ENCODE measurements at places on chromosomes 12 and 14. TPM values are rescaled to one million over a fixed set of nuclear protein-coding genes. Genes with fewer than 3 reads are reported as not detected.

Gene MYF5
- total RNA-seq = not detected

Gene IFI27L1
- 18.9 TPM for total RNA-seq

Gene DIO2
- total RNA-seq = 38.5 TPM

DNA sequence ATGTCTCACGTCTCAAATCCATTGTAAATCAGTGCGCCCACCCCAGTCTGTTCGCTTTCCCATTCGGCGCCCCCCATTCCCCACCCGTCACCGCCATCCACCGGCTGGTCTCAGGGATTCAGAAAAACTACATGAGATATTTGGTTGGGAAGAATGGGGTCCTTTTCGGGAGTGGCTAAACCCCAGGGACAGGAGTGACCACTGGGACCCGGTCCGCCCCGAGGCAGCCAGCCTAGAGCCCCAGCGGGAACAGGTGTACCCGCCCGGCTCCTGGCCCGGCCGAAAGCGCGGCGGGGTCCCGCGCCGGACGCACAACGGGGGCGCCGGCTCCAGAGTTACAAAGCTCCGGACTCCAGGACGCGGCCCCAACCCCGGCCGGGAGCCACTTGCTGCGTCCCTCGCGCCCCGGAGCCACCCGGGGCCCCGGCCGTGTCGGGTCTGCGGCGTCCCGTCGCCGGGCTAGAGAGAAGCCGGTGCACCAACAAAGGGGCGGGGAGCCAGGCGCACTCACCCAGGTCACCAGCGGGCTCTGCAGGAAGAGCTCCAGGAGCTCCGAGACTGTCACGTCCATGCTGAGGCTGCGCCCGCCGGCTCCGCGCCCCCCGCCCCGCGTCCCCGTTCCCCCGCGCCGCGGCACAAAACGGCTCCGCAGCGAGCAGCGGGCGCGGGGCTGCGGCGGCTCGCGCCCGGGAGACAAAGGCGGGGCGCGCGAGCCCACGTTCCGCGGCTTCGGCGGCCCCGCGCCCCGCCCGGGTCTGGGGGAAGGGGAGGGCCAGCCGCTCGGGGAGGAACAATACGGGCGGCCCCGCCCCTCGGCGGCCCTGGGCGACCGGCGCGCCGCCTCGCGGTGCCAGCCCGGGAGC lies at the start of gene CCDC88C:
Gene CCDC88C (minus strand): TSS at position 701 of the 863 bp plus-strand sequence. CDS start 130 bp downstream, at position 571.
- DNase-seq = no peak

GRCh38 chr12:64672925-64673409 lies 62.7 kb downstream of the RASSF3 start:
- DNase-seq = no peak

Gene RPL10L
- total RNA-seq = not detected

- no peak for DNase-seq
Observed at GRCh38 chr14:95449131-95449530, 67.3 kb downstream of the SYNE3 start.

Gene DPF3
- not detected for total RNA-seq

- no peak for DNase-seq
Observed at GRCh38 chr12:67302162-67302561, 33.0 kb downstream of the CAND1 start.

DNA sequence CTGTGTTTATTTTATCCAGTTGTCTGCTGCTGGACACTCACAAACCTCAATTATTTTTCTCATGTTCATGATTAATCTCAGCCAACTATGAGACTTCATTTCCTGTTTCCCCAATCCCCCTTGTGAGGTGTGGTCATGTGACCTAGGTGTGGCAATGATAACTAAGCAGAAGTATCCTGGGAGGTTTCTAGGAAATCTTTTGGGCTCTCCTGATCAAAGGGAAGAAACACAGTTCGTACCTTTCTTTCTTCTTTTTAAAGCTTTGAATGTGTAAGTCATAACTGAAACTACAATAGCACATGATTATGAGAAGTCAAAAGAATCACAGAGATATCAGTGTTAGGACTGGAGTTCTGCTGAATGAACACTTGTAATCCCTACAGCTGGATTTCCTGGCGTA lies 34.4 kb upstream of the MANSC4 start:
- DNase-seq = no peak

DNA sequence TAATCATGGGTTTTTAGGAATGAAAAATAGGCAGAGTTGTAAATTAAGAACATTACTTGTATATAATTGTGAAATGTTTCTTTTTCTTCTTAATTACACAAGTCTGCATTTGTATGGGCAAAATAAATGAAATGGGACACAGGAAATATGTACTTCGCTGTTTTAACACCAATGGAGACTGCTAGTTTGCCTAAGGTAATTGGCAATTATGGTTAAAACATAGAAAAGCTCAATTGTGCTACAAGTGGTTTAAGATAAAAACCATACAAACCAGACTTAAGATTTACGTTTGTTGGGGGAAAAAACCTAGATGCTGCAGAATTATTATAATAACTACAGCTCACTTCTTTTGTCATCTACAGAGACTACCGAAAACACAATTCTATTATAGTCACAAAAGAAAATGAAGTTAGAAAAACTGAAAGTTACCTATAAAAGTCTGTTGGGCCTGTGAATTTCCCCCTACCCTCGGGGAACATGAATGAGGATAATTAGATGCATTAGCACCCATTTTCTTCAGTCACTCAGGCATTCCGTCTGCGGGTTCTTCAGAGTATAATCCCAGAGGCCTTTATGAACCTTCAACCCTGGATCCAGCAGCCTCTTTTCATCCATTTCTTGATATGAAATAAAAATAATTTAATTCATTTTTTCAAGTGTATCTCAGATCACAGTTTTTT lies 37.2 kb downstream of the BTBD7 start:
- DNase-seq = no peak

DNA sequence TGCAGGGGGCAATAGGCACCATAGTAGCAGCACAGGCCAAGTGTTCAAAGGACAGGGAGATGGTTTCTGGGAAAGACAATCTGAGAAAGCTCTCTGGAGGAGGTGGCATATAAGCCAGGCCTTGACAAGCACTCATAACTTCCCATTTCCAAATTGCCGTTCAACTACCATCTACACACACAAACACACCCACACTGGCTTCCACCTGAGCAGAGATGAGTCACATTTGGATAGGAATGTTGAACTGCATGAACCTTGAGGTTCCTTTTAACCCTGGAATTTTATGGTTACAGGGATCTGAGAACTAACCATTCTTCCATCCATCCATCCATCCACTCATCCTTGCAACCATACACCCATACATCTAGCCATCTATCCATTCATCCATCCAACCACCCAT lies 86.6 kb downstream of the KSR2 start:
- DNase-seq = no peak

DNA sequence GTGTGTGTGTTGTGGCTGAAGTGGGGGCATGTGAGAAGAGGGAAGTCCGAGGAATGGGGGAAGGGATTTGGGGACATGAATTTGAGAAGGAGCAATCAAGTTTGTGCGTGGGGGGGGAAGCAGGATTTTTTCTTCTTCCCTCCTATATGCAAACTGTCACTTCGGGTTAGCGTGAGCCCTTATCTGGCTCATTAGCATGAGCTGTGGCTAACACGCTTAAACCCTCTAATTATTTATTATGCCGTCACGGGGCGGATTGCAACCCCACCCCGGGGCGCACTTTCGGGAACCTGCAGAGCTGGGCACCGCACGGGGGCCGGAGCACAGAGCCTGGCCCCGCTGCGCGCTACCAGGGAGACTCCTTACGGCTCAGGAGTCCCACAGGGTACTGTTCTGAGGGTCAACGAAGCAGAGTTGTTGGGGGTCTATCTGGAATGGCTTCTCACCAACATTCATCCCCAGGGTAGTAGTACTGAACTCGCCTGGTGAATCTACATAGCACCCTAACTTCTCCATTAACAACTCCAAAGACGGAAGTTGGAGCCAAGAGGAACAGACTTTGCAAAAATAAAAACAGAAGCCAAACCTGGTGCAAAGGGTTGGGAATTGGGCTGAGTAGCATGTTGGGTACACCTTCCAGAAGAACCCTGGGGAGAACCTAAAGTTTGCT lies 6.4 kb upstream of the ASCL1 start:
- DNase-seq = no peak

GRCh38 chr12:77943466-77943865 lies 112.8 kb downstream of the NAV3 start:
- DNase-seq = no peak

- DNase-seq = no peak
Observed at GRCh38 chr14:52175982-52176502, 91.5 kb upstream of the PTGDR start.

- no peak for DNase-seq
Observed at GRCh38 chr12:81558031-81558430, 201.1 kb downstream of the PPFIA2 start.

Gene NOVA1
- 35.1 TPM for total RNA-seq

DNA sequence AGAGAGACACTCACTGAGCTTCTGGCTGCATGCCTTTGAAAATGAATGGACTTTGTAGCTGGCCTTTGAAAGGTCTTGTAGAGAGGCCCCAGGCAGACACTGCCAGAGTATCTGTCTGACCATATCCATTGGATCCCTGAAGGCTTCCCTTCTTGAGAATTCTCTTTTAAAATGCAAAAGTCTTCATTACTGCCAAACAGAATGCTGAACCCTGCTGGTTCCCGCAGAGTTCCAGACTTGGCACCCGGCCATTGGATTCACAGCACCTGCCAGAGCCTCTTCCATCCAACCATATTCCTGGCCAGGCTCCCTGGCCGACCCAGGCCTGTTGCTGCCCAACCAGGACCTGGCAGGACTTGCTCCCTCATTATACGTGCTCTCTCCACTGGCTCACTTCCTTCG lies 182.5 kb downstream of the GXYLT1 start:
- no peak for DNase-seq

GRCh38 chr14:68284834-68285233 lies 465.3 kb downstream of the RAD51B start:
- DNase-seq = no peak

DNA sequence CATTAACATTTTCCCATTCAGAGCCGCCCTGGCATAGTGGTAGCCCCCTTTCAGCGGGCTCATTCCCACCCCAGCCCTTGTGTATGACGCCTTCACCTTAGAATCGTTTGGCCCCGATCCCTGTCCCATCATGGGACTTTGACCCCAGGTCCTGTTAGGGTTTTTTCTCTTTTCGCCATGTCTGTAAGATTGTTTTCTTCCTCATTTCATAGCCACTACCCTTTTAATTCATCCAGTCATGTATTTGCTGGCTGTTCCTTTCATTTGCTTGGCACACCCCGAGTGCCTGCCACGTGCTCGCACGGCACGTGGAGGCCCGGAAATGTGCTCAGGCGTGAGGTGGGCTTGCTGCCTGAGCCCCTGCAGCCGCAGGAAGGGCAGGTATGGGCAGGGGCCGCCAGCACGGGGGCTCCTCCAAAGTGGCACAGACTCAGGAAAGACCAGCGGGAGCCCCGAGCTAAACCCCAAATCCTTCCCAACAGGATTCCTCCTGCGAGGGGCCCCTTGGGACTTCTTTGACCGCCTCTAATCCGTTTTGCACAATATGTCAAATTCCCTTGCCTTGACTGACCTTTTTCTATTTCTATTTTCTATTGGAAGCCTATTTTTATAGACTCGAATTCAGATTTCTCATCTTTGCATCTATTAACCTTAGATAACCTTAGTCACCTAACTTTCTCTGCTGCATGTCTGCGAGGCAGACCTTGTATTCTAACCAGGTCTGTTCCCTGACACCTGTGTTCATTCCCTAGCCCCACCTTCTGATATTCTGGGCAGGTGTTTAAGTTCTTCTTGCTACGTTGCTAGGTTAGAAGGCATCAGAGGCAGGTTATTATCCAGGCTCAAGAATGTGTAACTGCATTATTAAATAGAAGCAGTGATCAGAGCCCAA lies 114.8 kb downstream of the EML1 start:
- no peak for DNase-seq

GRCh38 chr12:67645126-67645525 lies 3.4 kb upstream of the DYRK2 start:
- no peak for DNase-seq

DNA sequence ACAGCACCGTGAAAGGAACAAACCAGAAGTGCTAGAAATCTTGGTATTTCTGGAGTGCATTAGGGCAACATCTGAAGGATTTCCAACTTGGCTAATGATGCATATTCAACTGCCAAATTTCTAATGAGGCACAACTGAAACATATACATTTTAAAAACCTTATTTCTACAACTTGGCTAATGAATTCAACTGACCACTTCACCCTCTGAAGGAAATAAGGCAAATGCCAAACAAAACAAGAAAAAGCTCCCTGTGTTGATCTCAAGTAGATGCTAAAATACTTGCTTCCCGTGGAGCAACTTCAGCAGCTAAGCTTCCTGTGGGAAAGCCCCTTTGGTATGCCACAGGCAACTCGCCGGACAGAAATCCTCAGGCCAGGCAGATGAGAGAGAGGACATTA lies 167.1 kb downstream of the TTC7B start:
- no peak for DNase-seq

DNA sequence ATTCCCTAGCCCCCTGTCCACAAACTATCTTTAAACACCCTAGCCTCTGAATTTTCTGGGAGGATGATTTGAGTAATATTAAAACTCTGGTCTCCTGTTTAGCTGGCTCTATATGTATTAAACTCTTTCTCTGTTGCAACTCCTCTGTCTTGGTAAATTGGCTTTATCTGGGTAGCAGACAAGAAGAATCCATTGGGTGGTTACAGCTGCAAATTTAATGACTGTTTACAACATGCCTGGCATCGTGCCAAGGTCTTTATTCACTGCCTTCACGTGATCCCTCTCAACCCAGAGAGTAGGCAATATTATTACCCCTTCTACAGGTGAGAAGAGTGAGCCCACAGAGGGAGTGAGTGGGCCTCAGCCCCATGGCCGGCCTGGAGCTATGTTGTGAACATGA lies 77.8 kb upstream of the MYL2 start:
- no peak for DNase-seq

Data from vagina (tissue), 2 donors.